ENCODE measurements at places on chromosomes 2 and 18.

DNA sequence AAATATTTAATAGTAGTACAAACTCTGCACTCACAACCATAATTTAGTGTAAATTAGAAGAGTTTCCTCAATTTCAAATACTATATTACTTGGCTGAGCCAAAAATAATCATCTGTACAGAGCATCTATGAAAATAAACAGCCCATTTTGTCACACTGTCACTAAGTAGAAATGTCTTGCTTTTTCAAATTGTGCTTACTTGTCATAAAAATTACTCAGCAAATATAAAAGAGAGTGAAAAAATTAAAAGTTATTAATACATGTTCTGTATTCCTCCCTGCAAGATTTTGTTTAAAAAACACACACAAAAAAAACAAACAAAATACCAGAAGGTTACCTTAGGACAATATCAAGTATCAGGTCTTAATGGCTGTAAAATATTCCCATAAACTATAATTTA lies 155.7 kb downstream of the DLGAP1 start:
- no peak for DNase-seq

GRCh38 chr2:149082079-149082478 lies 43.6 kb downstream of the LYPD6B start:
- DNase-seq, result no peak

DNA sequence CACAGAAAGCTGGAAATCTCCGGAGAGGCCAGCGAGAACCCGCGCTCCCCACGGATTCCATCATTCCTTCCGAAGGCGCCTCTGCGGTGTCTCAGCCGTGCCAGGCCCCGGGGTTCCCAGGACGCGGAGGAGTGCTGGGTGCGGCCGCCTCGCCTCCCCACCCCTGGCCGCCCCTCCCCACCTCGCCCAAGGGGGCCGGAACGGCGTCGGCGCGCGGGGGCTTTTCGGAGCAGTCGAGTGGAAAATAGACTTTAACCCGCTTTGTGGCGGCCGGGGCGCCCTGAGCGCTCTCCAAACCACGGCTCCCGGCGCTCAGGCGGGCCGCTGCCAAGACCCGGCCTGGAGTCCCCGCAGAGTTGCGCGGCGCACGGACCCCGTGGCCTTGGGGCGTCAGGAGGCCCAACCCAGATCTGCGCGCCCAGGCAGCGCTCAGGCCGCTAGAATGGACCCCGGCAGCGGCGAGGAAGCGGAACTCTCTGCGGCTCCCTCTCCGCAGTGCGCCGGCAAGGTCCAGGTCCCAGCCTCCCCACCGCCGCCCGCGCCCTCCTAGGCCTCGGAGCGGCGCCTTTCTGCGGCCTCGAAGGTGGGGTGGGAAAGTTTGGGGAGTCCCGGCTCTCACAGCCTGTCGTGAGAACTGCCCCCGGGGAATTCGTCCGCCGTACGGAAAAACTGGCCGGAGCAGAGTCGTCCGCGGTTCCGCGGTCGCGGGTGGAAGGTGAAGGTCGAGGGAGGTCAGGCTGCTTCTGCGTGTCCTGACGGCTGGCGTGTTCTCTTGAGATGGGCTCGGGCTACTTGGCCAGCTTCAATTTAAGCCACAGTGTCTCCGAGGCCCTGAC lies 1.2 kb upstream of the EMX1 start:
- no peak for DNase-seq

GRCh38 chr18:74478880-74479279 lies 17.3 kb upstream of the CNDP2 start:
- DNase-seq, result no peak

DNA sequence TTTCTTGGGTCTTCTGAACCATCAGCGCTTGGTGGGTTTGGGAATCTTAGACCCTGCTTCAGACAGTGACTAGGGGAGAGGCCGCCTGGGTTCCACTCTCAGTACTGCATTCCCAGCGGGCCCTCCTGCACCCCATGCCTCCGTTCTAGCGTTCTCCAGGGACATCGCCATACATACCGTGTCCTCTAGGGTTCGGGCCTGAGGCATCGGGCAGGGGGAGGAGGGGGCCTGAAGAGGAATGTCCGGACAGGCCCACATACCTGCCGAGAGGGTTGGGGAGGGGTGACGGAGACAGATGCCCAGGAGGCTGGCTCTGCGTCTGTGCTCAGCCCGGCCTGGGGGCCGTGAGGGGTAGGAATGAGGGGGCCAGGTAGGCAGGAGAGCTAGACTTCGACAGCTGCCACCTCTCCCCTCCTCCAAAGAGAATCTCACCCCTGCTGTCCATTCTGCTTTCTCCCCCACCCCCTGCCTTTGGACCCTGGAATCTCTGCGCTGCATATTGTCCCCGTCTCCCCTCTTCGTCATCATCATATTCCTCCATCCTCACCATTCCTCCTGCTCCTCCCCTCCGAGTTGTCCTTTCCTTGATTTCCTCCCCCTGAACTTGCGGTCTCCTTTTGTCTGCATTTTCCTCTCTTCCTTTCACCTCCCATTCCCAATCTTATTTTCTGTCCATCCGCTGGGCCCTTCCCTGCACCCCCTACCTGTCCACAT lies 7.8 kb upstream of the WNT10A start:
- no peak for DNase-seq

DNA sequence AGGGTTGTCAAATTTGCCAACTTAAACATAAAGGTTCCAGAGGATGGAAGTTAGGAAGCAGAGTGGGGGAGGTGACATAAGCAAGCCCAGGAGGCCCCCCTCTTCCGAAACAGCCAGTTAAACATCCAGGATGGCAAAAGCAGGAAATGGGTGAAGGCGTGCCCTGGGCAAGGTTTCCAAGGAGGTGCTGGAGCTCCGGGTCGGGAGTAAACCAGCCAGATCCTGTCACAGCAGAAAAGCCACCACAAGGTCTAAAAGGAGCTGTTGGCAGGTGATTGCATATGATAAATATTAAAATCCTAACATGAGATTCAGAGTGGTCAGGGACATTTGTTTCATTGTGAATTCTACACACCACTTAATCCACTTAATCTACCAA lies 572.2 kb upstream of the SALL3 start:
- DNase-seq, result no peak

DNA sequence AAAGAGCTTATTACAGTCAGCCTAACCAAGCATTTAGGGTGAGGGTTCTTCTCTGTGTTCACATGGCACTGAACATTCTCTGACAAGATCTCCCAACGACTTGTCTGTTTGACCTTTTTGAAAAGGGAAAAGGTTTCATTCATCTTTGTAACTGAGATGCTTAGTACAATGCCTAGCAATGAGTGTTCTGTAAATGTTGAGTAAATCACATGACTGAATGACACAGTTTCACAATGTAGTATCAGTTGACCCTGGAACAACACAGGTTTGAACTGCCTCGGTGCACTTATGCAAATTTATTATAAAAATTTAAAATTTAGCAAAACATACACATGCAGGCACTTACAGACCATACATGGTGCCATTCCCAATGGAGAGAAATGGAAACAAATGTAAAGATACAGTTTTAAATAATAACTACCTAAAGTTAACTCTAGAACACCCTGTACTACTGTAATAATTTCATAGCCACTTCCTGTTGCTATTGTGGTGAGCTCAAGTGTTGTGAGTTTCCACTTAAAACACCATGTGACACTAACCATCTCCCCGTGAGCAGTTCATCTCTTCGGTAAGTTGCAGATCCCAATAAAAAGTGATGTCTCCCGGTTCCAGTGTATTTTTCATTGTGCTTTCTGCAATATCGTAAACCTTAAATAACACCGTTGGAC lies 34.1 kb upstream of the VWC2L start:
- DNase-seq, result no peak

- no peak for DNase-seq
These were observed 33.2 kb downstream of the SLC38A11 start for GRCh38 chr2:164922134-164922533.

- DNase-seq, result no peak
These were observed 42.8 kb upstream of the GALR1 start for GRCh38 chr18:77206676-77207374.

DNA sequence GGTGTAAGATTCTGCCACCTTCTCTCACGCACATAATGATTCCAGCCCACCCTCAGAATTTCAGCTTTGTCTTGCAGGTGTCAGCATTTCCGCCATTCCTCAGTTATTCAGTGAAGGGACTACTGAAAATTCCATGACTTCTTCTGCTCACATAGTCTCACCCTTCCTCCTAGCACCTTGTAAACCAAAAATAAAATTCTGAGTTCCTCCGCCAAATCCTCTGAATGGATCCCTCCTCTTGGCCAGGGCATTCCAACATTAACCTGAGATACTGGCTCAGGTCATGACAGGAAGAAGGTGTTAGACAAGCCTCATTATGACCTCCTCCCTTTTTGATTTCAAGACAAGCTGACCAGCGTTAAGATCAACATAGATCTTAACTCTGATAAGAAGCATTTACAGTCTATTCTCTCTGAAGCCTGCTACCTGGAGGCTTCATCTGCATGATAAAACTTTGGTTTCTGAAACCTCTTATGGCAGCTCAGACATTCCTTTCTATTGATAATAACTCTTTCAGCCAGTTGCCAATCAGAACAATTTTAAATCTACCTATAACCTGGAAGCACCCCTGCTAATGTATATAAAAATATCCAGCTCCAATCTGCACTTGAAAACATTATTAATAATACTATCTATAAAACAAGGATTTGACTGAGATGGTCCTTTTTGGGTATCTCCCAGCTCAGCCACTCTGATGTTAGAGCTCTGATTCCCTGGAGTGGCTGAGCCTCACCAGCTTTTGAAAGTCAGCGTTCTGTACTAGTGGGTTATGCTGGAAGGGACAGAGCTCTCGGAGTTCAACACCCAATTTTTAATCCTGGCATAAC lies 136.4 kb upstream of the APCDD1 start:
- DNase-seq, result no peak

DNA sequence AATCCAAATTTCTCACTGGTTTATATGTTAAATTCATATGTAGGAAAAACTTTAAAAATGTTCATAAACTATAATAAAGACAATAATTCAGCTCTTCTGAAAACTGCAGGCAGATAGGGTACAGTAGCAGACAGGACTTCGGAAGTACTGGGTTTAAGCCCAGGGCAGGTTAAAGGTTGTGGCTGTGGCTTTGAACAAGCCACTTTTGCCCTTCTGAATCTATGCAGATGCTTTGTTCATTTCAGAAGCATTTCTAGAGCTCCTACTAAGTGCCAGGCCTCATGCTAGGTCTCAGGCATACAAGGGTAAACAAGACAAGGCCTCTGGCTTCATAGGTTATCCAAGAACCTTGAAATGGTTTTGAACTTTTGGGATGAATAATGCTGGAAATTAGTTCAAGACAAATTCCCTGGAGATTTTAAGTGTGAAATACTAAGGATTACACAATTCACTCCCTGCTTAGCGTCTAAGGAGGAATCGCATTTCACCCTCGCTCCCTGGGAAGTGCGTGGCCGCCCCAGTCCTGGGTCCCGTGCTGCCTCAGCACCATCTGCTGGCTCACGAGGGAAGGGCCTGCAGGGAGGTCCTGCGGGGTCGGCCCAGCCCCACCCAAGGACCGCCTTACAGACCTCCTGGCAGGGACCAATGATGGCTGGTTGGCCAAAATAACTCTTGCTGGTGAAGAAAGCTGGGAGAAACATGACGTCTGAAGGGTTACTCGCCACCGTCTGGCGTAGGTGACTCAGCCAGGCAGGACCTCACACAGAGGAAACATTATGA lies 67.7 kb upstream of the L3MBTL4 start:
- no peak for DNase-seq

DNA sequence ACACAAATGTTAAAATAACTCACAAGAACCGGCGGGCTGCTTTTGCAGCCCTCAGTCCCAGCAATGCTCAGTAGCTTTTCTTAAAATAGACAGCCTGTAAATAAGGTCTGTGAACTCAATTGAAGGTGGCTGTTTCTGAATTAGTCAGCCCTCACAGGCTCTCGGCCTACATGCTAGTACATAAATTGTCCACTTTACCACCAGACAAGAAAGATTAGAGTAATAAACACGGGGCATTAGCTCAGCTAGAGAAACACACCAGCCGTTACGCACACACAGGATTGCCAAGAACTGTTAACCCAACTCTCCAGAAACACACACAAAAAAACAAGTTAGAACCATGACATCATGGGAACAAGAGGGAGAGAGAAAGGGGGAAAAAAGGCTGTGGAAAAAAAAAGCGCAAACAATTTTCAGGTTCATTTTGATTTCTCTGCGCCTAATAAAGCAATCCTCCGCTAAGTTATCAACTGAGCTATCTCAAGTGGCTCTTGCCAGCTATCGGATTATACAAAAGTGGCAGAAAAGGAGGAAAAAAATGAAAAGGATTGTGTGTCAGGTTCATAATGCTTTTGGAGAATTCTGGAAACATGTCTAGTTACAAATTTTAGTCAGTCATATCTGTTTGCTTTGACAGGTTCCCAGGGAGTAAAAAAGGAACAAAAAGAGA lies 89.1 kb downstream of the ZEB2 start:
- no peak for DNase-seq

- no peak for DNase-seq
These were observed 131.6 kb downstream of the CCDC85A start for GRCh38 chr2:56315376-56315775.

GRCh38 chr2:150882751-150883612 lies 378.7 kb downstream of the RBM43 start:
- no peak for DNase-seq

DNA sequence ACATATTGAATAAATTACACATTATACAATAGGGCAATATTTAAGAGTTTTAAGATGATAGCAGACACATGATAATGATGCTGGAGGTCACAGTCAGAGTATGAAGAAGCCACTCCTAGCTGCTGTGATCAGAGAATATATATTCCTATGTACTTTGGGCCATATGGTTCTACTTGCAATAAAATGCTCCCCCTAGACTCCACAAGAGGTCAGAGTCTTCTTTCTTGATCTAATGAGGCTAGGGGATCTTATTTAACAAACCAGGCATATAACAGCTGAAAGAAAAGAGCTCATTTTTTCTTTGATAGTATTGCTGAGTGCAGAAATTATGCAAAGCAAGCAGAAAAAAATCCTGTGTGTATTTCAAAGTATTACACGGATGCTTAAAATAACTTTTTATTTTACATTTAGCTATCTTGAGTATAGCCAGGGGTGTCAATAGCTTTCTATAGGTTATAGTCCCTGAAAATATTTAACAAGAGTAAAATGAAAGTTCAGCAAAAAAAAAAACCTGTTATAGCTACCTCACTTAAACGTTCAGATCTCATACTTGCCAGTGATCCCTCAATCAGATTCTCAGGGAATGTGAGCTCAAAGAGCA lies 748.7 kb upstream of the CHAC2 start:
- no peak for DNase-seq

GRCh38 chr18:62545098-62545497 lies 22.3 kb downstream of the ZCCHC2 start:
- DNase-seq, result no peak

DNA sequence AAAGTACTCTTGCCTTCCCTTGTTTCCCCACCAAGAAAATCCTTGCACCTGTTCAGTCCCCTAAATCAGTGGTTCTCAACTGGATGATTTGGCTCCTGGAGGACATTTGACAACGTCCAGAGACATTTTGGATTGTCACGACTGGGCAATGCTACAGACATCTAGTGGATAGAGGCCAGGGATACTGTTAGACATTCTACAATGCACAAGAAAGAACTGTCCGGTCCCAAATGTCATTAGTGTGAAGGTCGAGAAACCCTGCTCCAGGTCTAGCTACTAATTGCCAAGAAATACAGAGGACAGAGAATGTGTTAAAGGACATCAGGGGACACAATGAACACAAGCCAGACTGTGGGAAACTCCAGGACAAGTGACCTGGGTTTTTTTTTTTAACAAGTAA lies 60.0 kb downstream of the LRP2 start:
- no peak for DNase-seq
